ENCODE measurements at places on chromosomes 13 and 19. TPM values are rescaled to one million over a fixed set of nuclear protein-coding genes. Genes with fewer than 3 reads are reported as not detected.

DNA sequence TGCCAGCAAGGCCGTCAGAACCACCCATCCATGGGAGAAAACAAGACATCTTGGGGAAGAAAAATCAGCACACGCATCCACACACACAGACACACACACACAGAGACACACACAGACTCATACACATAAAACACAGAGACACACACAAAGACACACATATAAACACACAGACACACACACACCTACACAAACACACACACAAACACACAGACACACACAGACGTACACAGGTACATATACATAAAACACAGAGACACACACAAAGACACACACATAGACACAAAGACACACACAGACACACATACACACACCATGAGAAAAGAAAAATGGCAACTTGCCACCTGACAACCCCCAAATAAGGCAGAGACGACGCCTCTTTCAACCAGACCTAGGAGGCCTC, 40.6 kb downstream of the ZIC5 start:
- no peak for DNase-seq

Gene ZNF776
- total RNA-seq: 10.0 TPM

Gene ZNF296
- not detected for total RNA-seq

Gene PPP1R13L
- total RNA-seq: 18.9 TPM

Gene PALM
- total RNA-seq: not detected

GRCh38 chr13:36753176-36753575, 65.8 kb upstream of the RFXAP start:
- DNase-seq: no peak

Measured in HT1080 (cell line).